Fibroblast of the conjunctiva (primary cell): ENCODE measurements at places on chromosomes 2 and 18.

DNA sequence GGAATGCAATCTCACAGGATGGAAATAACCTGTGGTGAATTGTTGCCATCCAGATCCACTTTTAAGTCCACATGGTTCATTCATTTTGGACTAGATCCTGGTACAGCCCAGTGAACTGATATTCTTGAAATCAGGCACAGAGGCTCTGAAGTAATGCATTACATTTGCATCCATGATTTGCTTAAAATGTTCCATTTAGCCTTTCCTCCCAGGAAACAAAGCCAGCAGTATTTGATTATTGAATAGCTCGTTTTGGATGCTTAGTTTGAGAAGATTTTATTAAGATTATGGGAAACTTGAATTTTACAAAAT lies 995.8 kb upstream of the CDH2 start:
- no peak for DNase-seq

DNA sequence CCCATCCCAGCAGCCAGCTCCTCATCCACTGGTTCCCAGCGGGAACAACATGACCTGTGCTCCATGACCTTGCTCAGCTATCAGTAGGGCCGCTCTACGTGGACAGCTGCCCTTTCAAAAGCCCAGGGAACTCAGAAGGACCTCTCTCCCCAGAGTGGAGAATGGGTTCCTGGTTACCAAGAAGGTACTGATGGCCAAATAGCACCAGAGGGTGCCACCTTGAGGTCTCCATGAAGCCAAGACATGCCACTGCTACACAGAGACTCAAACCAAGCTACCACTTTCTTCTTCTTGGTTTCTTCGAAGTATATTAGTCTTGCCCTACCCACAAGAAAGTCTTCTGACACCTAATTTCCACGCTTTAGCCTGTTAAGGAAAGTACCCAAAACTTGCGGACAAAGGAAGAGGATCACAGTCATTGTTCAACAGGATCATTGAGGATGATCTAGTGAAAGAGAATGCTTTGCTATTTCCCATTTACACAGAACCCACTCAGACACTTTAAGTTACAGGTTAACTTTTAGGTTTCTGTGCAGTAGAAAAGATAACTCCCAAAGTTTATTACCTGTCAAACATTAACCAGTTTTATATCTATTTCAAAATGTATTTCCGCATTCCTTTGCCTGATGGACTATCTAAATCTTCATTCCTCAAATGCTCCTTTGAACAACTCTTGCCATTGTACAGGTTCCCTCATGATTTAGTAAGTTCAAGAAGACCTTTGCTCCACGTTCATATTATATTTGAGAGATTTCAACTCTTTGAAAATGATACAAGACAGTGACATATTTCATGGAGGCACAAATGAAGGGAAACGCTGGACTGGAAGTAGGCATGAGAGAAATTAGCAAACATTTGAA lies 102.2 kb downstream of the ALPK2 start:
- DNase-seq: no peak

GRCh38 chr18:47174545-47175116 lies 1.5 kb downstream of the IER3IP1 start:
- DNase-seq: no peak

DNA sequence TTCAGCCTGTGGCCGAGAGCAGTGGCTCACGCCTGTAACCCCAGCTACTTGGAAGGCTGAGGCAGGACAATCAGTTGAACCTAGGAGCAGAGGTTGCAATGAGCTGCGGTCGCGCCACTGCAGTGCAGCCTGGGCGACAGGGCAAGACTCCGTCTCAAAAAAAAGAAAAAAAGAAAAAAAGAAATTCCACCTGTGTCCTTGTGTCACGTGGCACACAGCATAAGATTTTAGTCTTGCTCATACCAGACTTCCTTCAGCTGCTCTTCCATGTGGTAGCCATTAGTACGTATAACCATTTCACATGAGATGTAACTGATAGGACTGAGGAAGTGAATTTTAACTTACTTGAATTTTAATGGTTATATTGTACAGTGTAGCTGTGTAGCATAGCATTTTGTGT lies 4.0 kb downstream of the NOP58 start:
- DNase-seq: no peak
